ENCODE measurements at places on chromosomes 1 and 21.

DNA sequence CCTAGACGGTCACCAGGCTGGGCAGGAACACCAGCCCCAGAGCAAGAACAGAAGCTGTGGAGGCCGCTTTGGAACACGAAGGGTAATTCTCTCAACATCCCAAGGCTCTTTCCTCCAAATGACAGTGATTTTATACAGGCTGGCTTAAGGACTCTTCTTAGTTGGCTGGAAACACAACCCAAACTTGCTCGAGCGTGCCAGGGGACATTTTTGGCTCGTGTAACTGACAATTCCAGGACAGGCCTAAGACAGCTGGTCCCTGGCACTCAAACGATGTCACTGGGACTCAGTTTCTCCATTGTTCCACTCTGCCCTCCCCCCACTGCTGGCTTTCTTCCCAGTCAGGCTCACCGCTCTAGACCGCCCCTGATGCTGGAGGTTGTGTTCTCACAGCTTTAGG lies 164.7 kb downstream of the NPHP4 start:
- DNase-seq: no peak

- DNase-seq: peak; percentile 75
Observed at GRCh38 chr1:111882559-111882958, 106.9 kb downstream of the KCND3 start.

- DNase-seq: no peak
Observed at GRCh38 chr1:1560178-1560577, 14.5 kb downstream of the SSU72 start.

- no peak for DNase-seq
Observed at GRCh38 chr1:187018291-187018690, 189.5 kb downstream of the PLA2G4A start.

DNA sequence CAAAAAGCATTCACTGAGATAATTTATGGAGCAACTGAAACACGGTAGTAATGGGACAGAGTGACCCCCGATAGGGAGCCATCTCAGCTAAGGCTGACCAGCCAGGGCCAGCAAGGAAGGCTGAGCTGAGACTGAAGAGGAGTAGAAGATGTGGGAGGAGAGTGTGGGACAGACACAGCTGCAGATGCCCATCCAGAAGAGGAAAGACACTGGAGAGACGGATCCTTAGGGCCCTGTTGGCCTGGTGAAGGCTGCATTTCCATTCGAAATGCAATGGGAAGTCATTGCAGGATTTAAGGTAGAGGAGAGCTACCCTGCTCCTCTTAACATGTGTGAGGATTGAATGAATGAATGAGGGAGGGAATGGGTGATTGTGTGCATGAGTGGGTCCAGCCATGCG lies 44.0 kb upstream of the LRP8 start:
- peak; percentile 2 for DNase-seq

DNA sequence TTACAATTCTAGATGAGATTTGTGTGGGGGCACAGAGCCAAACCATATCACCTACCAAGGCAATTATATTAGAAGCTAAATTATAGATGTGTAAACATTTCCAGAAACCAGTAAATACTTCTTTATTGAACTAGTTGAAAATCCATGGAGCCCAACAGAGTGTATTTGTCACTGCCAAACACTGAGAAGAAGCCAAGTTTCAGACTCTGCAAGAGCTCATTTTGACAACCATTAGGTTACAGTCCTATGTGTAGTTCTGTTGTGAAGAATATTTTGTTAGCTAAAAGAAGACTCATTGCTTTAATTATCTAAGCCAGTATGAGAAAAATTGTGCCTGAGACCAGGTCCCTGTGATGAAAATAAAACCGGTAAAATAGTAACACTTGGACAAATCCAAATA lies 358.9 kb upstream of the SGIP1 start:
- no peak for DNase-seq

DNA sequence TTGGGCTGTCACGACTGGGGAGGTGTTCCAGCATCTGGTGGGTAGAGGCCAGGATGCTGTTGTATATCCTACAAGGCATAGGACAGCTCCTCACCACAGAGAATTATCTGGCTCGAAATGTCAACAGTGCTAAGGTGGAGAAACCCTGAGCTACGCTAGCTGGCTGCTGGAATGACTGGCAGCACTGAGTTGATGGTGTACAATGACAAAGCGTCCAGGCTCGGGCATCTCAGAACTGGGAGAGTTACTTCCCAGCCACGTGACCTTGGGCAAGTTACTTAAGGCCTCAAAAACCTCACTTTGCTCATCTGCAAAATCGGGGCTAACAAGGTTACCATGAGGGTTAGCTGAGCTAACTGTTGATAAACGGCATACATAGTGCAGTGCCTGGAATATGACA lies 35.4 kb downstream of the GPR161 start:
- DNase-seq: no peak

- no peak for DNase-seq
Observed at GRCh38 chr1:231424950-231425805, 3.1 kb upstream of the EGLN1 start.

- peak; percentile 64 for DNase-seq
Observed at GRCh38 chr1:5509664-5510452, 482.4 kb downstream of the NPHP4 start.

DNA sequence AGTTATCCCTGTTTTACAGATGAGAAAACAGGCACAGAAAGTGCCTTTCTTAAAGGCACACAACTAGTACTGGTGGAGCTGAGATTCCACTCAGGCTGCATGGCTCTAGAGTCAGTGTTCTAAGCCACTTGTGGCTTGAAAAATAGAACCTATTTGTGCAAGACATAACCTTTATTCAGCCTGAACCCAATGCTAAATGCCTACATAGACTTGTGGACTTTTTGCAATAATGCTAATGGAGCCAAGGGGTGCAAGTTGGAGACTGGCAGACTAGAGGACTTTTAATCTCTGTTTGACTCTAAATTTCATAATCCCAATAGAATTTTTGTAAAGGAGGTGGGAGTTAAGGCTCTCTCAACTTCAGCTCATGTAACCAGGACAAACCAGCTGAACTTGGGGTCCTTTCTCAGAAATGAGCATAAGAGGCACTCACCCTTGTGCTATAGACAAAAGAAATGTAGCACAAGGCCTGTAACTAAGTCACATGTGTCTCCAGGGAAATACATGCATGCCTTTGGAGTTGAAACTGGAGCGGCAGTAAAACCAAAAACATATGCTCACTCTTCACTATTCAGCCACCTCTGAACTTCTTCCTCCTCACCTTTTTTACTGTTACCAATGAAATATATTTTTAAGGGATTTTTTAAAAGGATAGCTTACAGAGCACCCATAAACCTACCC lies 43.0 kb upstream of the AK4 start:
- DNase-seq: no peak

GRCh38 chr1:47434051-47434842 lies 3.6 kb upstream of the FOXD2 start:
- DNase-seq: no peak

DNA sequence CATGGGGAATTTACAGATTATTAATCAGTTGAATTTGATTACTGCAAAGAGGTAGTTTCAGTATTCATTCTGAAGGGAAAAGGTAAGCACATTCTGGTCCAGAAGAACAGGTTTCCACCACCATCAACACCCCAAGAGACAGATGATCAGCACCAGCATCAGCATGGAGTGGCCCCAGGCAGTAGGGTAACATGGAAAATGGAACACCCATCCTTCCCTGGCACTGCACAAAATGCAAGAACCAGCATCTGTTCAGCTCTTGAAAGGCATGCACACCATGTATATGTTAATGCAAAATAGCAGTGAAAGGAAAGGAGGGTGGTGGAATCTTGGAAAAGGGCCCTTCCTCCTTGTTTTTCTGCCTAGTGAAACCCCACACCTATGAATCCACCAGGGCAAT lies 9.2 kb downstream of the HSD3B1 start:
- DNase-seq: no peak

- DNase-seq: peak; percentile 61
Observed at GRCh38 chr1:3668585-3669300, 16.4 kb downstream of the TP73 start.

GRCh38 chr1:6906783-6907182 lies 121.5 kb downstream of the CAMTA1 start:
- no peak for DNase-seq

DNA sequence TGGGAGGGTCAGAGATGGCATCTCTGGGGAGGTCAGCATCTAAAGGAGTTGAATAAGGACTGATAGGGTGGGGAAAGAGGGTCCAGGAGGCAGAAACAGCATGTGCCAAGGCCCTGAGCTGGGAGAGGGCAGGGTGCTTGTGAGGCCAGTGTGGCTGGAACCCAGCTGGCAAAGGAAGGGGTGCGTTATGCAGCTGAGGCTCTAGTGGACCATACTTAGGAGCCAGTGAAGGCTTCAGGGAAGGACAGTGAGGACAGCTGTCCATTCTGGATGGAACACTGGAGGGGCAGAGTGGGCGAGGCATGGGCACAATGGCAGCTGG lies 57.1 kb upstream of the RPL11 start:
- no peak for DNase-seq

DNA sequence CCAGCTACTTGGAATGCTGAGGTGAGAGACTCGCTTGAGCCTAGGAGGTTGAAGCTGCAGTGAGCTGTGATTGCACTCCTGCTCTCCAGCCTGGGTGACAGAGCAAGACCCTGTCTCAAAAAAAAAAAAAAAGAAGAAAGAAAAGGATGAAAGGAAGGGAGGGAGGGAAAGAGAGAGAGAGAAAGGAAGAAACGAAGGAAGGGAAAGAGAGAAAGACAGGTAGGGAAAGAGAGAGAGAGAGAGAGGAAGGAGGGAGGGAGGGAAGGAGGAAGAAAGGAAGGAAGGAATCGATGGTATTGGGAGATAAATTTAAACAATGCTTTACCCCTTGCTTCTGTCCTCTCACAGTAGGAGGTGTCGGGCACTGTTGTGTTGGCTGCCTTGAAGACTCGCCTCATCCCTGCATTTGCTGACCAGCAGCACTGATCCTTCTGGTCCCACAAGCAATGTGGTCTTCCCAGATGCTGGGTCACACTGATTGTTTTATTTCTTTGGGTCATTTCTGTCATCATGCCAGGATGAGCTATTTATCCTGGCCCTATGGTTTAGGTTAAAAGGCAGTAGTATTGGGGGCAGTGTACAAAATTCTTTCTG lies 30.9 kb downstream of the GPR137B start:
- no peak for DNase-seq

DNA sequence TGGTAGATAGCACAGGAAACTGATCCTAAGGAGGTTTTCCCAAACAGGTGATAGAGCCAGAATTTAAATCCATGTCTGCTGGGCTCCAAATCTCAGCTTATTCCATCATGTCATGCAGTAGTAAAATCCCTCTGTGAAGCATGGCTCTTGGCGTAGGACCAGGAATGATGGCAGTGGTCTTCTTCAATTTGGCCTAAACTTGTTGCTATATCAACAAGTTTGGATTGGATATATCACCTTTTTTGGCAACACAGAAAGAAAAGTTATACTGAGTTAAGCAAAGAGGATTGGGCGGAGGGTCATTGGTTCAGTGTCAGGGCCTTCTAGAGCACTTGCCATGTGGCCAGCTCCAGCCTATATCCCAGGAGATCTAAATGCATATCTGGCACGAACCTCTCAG lies 52.2 kb downstream of the FGGY start:
- DNase-seq: no peak

GRCh38 chr21:20086508-20086907 lies 911.7 kb upstream of the NCAM2 start:
- no peak for DNase-seq

DNA sequence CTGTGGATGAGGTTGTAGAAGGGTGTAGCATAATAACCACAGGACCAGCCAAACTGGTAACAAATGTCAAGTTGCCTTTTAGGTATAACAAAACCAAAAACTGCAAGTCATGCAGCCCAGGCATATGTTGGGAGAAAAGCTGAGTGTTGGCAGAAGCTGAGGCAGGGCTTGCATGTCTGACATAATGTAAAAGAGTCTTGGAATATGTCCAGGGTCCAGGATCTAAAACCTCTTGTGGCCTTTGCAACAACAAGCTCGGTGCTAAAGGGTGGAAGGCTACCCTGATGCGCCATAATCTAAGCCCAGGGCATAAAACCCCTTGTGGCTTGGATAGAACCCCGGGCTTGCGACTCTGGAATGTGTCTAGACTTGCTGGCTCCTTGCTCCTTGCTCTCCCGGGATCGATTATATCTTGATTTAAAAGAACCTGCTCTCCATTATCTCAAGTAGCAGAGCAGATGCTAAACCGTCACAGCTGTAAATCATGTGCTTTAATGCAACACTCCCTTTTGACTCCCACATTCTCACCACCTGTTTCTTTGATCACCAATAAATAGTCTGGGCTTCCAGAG lies 26.5 kb upstream of the SLC35A3 start:
- DNase-seq: peak; percentile 63

DNA sequence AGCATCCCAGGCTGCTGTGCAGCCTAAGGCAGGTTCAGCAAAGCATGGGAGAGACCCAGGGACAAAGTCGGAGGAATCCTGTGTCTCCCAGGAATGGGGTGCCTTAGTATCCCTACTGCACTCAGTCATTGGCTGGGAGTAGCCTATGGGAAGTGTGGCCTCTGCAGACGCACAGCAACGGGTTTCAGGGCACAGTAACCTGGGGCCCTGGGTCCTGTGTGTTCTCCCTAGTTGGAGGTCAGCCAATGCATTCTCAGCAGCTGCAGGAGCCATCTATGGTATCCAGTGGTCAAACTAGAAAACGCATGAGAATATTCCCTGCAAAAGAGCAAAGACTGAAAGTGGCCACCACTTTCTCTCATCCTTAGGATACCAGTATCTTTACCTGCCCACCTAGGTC lies 13.7 kb upstream of the C1orf21 start:
- no peak for DNase-seq

DNA sequence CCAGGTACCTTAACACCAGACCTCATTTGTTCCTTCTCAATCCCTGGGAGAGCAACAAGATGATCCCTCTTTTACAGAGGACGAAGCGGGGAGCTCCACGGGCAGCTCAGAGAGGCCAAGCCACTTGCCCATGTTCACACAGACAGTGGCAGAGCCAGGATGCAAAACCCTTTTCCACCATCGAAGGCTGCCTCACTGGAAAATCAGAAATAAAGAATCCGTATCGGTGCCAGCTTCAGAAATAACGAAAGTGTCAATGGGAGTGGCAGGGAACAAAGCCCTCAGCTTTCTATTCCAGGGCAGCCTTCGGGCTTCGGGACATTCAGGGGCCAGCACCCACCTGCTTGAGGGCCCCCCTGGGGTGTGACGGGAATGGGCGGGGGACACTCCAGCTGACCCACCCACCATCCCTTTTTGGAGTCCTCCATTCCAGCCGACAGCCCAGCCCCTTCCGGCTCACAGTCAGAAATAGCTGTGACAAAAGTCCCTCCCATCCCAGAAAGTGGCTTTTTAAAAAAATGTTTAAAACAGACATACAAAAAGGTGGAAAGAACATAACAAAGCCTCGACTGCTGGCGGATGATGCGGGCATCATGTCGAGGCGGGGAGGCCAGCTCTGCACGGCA lies 6.0 kb downstream of the IFFO2 start:
- DNase-seq: no peak

GRCh38 chr21:14572204-14572780 lies 26.2 kb upstream of the SAMSN1 start:
- peak; percentile 16 for DNase-seq

DNA sequence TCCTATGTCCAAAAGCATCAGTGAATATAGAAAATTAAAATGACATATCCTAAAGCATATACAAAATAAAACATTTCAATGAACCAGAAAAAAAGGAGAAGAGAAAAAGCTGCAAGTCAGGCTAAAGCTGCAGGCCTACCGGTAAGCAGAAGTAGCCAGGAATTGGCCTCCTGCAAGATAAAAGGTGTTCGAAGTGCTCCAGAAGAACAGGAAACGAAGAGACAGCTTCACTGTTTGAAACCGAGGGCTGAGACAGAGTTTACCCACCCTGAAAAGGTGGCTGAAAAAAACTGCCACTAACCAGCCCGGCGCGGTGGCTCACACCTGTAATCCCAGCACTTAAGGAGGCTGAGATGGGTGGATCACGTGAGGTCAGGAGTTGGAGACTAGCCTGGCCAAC lies 37.4 kb downstream of the NSL1 start:
- DNase-seq: no peak

GRCh38 chr1:13667691-13668090 lies 32.3 kb upstream of the PRDM2 start:
- no peak for DNase-seq
